COLO829 (cell line): ENCODE measurements at places on chromosomes 1 and 21.

DNA sequence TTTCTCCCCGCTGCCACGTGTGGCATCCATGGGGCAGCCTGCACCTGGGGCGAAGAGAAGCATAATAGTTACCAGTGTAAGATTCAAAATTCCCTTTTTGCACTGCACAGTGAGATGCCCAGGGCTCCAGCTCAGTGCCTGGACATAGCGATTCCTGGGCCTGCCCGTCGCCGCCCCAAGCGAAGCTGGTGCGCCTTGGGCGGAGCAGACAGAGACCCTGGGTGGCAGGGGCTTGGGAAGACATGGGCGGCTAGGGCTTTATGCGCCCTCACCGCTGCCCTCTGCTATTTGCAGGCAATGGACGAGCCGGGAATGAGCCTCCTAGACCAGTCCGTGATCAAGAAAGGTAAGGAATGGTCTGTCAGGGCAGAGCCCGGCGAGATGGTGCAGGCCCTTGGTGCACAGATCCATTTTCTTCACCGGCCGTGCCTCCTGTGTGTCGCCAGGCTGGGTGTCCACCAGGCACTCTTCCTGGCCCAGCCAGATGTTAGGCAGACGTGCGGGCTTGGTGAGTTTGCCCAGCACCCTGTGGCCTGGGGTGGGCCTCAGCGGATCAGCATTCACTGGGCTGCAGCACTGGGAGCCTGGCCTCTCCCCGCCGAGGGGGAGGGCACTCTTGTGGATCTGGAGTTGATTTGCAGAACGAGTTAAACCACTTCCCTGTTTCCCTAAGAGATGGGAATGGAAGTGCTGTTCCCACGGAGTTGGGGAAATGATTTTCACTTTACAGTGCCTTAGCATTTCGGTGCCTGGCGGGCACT lies 1.7 kb downstream of the TFAP2E start:
- DNase-seq = no peak

- DNase-seq = no peak
These were observed 2.3 kb upstream of the LCE3D start for GRCh38 chr1:152582647-152583046.

GRCh38 chr1:10867138-10867721 lies 70.8 kb upstream of the CASZ1 start:
- peak; percentile 7 for DNase-seq

DNA sequence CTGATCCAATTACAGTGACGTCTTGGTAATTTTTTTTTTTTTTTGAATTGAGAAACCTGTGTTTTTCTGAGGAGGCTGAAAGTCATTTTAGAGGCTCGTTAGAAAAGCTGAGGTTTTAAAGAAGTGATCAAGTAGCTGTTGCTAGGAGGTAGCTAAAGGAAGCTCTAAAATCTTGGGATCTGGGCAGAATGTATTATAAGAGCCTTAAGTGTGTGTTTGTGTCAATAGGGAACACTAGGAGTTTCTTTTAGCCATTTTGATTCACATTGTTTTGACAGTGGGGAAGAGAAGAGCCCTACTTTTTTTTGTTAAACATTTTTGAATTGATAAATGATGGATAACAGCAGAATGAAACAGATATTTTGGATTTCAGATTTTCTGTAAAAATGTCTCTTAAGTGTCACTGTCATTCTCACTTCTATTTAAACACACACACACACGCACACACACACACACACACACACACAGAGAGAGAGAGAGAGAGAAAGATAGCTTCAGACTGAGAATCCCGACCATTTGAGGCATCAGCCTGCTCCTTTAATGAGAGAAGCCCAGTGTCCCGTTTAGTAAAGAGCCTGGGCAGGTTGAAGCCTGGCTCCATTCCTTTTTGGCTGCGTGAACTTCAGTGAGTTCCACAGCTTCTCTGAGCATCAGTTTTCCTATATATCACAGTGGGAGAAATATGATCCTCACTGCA lies 79.1 kb upstream of the GPR88 start:
- DNase-seq = no peak

DNA sequence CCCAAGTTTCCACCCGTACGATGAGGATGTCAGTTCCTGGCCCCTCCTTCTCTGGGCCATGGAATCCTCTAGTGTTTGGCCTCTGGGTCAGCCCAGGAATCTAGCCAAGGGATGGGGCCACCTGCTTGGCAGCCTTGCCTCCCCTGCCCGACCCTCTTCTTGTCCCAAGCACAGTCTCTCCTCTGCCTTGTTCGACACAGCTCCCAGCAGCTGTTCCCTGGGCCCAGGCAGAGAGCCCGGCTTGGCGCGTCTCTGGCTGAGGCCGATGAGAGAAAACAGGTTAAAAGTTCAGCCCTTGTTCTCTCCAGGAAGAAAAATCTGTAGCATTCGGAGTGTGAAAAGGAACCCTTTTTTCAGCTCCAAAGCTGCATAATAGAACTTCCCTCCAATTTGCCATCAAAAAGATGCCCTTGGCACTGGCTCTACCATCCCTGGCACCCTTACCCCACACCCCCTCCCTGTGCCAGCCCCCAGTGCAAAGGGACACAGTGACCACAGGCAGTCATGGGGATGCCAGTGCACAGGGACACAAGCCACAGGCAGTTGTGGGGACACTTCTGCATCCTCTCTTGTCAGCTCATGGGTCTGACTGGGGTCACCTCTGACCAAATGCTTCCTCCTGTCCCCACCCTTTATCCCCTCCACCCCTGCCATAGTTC lies 68.4 kb downstream of the EPHB2 start:
- DNase-seq = no peak

GRCh38 chr21:45269861-45270260 lies 17.8 kb downstream of the POFUT2 start:
- no peak for DNase-seq

DNA sequence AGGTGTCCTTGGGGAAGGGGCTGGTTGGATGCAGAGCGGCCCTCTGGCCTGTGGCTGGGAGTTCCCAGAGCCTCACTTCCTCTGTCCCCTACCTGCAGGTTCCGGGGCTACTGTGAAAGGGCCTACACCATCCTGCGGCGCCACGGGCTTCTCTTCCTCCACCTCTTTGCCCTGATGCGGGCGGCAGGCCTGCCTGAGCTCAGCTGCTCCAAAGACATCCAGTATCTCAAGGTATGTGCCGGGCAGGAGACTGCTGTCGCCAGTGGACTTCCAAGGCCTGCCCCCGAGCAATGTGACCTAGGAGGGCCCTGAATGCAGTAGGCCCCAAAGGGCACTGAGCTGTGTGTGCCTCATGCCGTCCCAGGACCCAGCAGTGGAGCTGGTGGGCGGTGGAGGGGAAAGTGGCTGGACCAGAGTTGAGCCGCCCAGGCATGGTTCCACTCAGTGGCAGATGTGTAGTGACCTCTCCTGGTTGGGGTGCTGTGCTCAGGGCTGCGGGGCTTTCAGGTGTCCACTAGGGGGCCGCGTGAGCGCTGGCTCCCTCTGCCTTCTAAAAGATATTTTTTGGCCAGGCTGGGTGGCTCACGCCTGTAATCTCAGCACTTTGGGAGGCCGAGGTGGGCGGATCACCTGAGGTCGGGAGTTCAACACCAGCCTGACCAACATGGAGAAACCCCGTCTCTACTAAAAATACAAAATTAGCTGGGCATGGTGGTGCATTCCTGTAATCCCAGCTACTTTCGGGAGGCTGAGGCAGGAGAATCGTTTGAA lies 73.4 kb downstream of the PIK3CD start:
- DNase-seq = peak; percentile 68

DNA sequence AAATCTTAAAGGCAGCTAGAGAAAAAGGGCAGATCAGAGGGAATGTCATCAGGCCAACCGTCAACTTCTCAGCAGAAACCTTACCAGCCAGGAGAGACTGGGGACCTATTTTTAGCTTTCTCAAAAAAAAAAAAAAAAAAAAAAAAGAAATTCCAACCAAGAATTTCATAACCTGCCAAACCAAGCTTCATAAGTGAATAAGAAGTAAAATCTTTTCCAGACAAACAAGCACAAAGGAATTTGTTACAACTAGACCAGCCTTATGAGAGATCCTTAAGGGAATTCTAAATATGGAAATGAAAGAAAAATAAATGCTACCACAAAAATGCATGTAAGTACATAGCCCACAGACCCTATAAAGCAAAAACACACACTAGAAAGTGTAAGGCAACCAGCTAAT lies 267.7 kb downstream of the AKT3 start:
- no peak for DNase-seq

GRCh38 chr21:46097336-46098293 lies at the start of gene COL6A2:
Gene COL6A2 (plus strand): TSS chr21:46098112.
- DNase-seq = peak; percentile 20

GRCh38 chr1:78291872-78292271 lies 198.9 kb upstream of the PTGFR start:
- no peak for DNase-seq

DNA sequence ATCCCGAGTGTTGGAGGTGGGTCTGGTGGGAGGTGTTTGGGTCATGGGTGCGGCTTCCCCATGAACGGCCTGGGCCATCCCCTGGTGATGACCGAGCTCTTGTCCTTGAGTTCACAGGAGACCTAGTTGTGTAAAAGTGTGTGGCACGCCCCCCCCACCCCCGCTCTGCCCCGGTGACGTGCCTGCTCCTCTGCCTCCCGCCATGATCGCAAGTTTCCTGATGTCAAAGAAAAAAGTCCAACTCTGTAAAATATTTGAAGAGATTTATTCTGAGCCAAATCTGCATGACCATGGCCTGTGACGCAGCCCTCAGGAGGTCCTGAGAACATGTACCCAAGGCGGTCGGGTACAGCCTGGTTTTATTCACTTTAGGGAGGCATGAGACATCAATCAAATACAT lies 125.1 kb upstream of the COL6A1 start:
- DNase-seq = no peak

DNA sequence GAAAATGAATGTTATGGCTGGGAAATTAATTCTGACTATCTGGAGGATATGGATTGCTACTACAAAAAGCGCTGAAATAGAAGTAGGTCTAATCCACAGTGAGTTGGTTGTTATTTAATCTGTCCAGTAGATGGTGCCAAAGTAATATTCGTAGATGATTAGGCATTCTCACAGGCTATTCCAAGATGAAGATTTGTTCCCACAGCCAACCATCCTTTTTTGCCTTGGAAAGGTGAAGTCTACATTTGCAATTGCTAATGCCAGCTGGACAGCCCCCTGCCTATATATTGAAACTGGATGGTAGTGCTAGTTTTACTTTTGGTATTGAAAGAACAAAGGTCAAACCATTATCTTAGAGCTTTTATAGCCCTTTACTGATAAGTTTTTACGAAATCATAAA lies 43.8 kb downstream of the RBM11 start:
- DNase-seq = peak; percentile 47
